Psoas muscle (tissue), 8 donors: ENCODE measurements at places on chromosomes 3 and 15. TPM values are rescaled to one million over a fixed set of nuclear protein-coding genes. Genes with fewer than 3 reads are reported as not detected.

The RYR3 gene
- total RNA-seq = 159 TPM

GRCh38 chr3:82610236-82610635 lies 848.8 kb upstream of the GBE1 start:
- no peak for DNase-seq
- no peaks in the 10 kb centered on the region for H3K36me3 ChIP-seq
- H3K4me3 ChIP-seq = no peak overlapping the region
- H3K4me1 ChIP-seq = no peaks in the 10 kb centered on the region
- H3K27ac ChIP-seq = no peak overlapping the region

The RPS27L gene
- 106 TPM for total RNA-seq

GRCh38 chr3:10527295-10528001 lies 22.1 kb upstream of the ATP2B2 start:
- no peaks in the 10 kb centered on the region for H3K27me3 ChIP-seq
- H3K4me3 ChIP-seq = no peak overlapping the region
- H3K27ac ChIP-seq = no peak overlapping the region
- H3K4me1 ChIP-seq = no peaks in the 10 kb centered on the region
- no peak for DNase-seq

The NR2E3 gene
- not detected for total RNA-seq

DNA sequence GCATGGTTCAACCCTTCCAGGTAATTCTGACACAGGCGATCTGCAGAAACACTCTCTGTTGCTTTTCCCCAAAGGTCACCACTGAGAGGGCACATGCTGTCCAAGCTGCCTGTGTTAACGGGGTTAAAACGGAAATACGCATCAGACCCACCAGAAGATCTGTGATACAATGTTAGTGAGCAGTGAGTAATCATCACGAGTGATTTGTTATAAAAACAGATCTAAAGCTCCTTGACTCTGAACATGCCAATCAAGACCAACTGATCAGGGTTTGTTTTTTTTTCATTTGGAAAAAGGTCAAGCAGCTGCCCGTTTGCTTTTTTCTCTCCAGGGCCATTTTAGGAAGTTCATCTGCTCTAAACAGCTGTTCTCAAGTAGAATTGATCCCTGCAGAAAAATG lies 43.2 kb downstream of the FGF12 start:
- no peaks in the 10 kb centered on the region for H3K36me3 ChIP-seq
- H3K4me3 ChIP-seq = no peak overlapping the region
- no peaks in the 10 kb centered on the region for H3K27me3 ChIP-seq

DNA sequence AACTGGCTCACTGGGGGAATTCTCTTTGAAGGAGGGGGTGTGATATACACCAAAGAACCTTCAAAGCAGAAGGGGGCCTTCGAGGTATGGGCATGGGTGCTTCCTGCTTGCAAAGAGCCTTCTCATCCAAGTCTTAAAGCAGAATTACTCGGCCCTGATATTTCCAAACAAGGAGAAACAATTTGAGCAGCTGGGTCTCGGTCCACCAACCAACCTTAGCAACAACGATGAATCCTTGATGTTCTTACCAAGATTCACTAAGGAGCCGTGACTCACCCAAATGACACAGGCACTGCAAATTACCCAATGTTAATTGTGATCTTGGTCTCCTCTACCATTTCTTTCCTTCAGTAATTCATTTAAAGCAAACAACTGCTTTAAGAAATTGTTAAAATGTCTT lies 7.7 kb downstream of the HOMER2 start:
- H3K36me3 ChIP-seq = no peaks in the 10 kb centered on the region
- H3K4me1 ChIP-seq = peaks cover 49% of the 10 kb centered on the region
- H3K27me3 ChIP-seq = no peaks in the 10 kb centered on the region
- peak overlapping the region; percentile 33 for H3K27ac ChIP-seq

DNA sequence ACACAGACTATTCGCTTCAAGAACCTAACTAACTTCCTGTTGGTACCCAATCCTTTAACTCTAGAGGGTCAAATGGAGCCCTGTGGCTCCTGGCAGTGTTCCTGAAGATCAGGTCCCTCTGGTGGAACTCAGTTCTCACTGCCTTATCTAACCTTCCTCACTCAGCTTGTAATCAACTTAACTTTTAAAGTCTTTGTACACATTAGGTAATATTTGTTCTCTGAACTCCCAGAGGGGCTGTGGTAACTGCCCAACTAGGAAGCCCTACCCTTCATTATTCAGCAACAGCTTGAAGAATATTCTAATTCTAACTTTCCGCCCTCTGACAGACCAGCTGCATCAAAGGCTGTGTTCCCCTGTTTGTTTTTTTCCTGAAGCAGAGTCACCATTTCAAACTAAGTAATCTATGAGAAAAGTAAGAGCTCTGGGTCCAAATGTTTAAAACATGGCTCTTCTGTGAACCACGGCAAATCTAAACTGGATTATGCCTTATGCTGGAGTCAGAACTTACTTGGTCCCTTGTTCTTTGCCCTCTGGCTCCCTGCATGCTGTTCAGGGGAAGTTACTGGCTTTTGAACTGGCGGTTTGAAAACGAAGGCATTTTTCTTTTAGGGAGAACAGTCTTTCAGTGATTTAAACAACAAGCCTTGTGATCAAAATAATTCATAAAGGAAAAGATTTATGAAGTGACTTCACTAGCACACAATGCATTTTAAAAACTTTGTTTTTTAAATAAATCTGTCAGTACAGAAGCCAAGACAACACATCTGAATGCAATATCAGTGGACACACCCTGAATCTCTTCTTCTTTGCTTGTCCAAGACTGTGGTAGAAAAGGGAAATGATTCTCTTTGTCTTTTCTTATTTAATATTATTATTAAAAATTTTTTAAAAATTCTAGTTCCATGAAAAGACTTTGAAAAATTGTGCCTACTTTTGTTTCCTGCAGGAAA lies 365.6 kb downstream of the TIGIT start:
- H3K27me3 ChIP-seq = no peaks in the 10 kb centered on the region
- peak overlapping the region; percentile 10 for H3K4me3 ChIP-seq
- peak; percentile 6 for DNase-seq

- H3K27ac ChIP-seq = peak overlapping the region; percentile 63
- H3K27me3 ChIP-seq = no peaks in the 10 kb centered on the region
- peaks cover 97% of the 10 kb centered on the region for H3K4me1 ChIP-seq
- no peak for DNase-seq
These were observed 12.4 kb downstream of the BMF start for GRCh38 chr15:40096094-40096891.

The MORC1 gene
- not detected for total RNA-seq

The C3orf70 gene
- total RNA-seq = 0.77 TPM

DNA sequence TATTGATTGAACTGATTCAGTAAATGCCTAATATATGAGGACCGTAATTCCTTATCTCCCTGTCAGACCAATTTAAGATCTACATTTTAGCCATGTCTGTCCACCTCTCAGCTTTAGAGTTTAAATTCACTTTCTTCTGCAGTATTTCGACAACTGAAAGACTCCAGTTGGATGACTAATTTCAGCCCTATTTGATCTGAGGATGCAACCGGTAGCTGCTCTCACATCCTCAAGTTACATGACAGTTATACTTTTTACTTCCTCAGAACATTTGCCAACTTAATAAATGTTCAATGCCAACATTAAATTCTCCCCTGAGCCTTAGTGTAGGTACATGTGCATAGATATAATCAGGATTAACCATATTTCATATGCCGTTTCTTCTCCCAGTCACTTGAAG lies 2.5 kb upstream of the HHLA2 start:
- no peaks in the 10 kb centered on the region for H3K36me3 ChIP-seq
- no peak overlapping the region for H3K27ac ChIP-seq
- no peak for DNase-seq
- no peaks in the 10 kb centered on the region for H3K4me1 ChIP-seq
- H3K4me3 ChIP-seq = no peak overlapping the region
- H3K27me3 ChIP-seq = no peaks in the 10 kb centered on the region

The VGLL3 gene
- total RNA-seq = 11.2 TPM

GRCh38 chr15:92627014-92627413 lies 28.6 kb downstream of the FAM174B start:
- no peaks in the 10 kb centered on the region for H3K27me3 ChIP-seq
- no peak overlapping the region for H3K27ac ChIP-seq
- DNase-seq = no peak

DNA sequence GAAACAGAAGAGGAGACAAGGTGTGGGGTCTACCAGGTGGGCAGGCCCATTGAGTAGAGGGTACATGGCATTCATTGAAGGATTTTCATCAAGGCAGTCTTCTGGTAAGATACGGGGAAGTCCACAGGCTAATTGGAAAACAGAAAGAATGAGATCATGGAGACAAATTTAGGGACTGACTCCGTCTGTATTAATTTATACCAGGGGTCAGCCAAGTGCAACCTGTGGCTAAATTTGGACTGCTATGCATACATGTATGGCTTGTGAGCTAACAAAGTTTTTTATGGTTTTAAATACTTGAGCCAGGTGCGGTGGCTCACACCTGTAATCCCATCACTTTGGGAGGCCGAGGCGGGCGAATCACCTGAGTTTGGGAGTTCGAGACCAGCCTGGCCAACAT lies 21.1 kb upstream of the SNRPN start:
- no peaks in the 10 kb centered on the region for H3K27me3 ChIP-seq
- H3K4me1 ChIP-seq = no peaks in the 10 kb centered on the region
- no peak overlapping the region for H3K4me3 ChIP-seq

The DUOXA1 gene
- not detected for total RNA-seq

- H3K4me1 ChIP-seq = peaks cover 30% of the 10 kb centered on the region
- no peaks in the 10 kb centered on the region for H3K27me3 ChIP-seq
- no peaks in the 10 kb centered on the region for H3K36me3 ChIP-seq
- no peak overlapping the region for H3K4me3 ChIP-seq
- DNase-seq = no peak
These were observed 163.7 kb downstream of the KLHL25 start for GRCh38 chr15:85631018-85631417.

DNA sequence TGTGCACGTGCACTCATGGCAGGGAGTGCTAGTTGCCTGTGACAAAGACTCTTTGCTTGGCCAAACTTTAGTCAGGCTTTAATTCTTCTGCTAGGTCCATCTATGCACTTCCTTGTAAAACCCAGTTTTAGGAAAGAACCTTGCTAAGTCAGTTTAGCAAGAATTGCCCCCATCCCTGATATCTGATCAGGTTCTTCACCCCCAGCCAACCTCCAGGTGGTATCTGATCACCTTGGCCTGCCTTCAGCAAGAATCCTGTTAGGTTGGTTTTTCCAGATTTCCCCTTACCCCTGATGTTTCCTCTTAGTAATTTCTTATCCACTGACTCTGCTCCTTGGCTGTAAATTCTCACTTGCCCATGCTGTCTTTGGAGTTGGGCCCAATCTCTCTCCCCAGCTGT lies 8.4 kb downstream of the HSPBAP1 start:
- DNase-seq = no peak
- peaks cover 42% of the 10 kb centered on the region for H3K4me1 ChIP-seq
- H3K27ac ChIP-seq = peak overlapping the region; percentile 68
- no peak overlapping the region for H3K4me3 ChIP-seq

- H3K4me3 ChIP-seq = peak overlapping the region; percentile 93
- H3K36me3 ChIP-seq = peaks cover 45% of the 10 kb centered on the region
- peak; percentile 78 for DNase-seq
- H3K27ac ChIP-seq = peak overlapping the region; percentile 99
- peaks cover 44% of the 10 kb centered on the region for H3K4me1 ChIP-seq
- H3K27me3 ChIP-seq = no peaks in the 10 kb centered on the region
These were observed 885 bp downstream of the CDV3 start for GRCh38 chr3:133574260-133574881.

GRCh38 chr15:39942101-39942752 lies 8.3 kb downstream of the EIF2AK4 start:
- H3K4me3 ChIP-seq = no peak overlapping the region
- H3K4me1 ChIP-seq = peaks cover 12% of the 10 kb centered on the region
- no peak for DNase-seq
- H3K27me3 ChIP-seq = no peaks in the 10 kb centered on the region

The CFAP44 gene
- 1.1 TPM for total RNA-seq

DNA sequence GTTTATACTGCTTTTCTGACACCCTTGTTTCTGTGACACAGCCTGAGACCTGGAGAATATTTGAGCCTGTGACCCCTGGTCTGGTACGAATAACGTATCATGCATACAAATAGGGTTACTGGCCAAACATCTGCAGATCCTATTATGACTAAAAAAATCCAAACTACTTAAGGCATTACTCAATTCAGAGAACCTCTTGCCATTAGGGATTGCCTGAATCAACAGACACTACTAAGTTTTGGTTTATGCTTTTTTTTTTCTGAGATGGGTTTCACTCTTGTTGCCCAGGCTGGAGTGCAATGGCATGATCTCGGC lies 35.4 kb downstream of the OSBPL10 start:
- no peak for DNase-seq
- H3K27me3 ChIP-seq = no peaks in the 10 kb centered on the region
- peak overlapping the region; percentile 38 for H3K27ac ChIP-seq
- H3K36me3 ChIP-seq = no peaks in the 10 kb centered on the region

The TMEM212 gene
- total RNA-seq = not detected

GRCh38 chr3:55445551-55445950 lies 41.6 kb downstream of the WNT5A start:
- H3K27me3 ChIP-seq = no peaks in the 10 kb centered on the region
- H3K27ac ChIP-seq = no peak overlapping the region
- H3K36me3 ChIP-seq = no peaks in the 10 kb centered on the region
- H3K4me3 ChIP-seq = no peak overlapping the region
- H3K4me1 ChIP-seq = no peaks in the 10 kb centered on the region
- DNase-seq = no peak

DNA sequence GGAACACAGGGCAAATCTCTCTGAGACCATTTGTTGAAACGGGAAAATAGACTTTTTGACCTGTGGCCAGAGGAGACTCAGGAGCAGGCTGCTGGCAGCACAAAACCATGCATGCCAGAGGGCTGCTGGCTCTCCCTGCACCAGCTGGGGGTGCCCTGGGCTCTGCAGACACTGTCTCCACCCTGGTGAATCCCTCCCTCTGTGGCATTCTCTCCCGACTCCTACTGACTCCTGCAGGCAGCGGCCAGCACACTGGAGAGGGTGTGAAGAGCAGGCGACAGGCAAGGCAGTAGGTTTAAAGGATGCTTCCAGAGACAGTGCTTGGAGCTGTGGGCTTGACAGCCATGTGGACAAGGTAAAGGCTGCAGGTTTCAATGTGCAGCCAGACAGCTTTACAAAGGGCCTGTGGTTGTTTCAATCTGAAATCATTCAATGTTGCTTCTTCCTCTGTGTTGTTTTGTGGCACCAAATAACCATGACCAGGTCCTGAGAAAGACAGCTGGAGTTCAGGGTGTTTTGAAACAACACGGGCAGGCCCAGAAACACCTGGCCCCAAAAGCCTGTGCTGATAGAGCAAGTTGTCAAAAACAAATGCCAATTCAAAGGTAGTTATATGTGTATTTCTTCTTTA lies 431.0 kb upstream of the ATP10A start:
- no peak for DNase-seq
- H3K27me3 ChIP-seq = no peaks in the 10 kb centered on the region
- H3K4me3 ChIP-seq = no peak overlapping the region
- no peaks in the 10 kb centered on the region for H3K36me3 ChIP-seq
- no peaks in the 10 kb centered on the region for H3K4me1 ChIP-seq

- peaks cover 6% of the 10 kb centered on the region for H3K36me3 ChIP-seq
- no peaks in the 10 kb centered on the region for H3K27me3 ChIP-seq
- H3K27ac ChIP-seq = no peak overlapping the region
- DNase-seq = no peak
- peaks cover 12% of the 10 kb centered on the region for H3K4me1 ChIP-seq
These were observed 98.9 kb downstream of the TOP2B start for GRCh38 chr3:25565807-25566206.

- H3K36me3 ChIP-seq = no peaks in the 10 kb centered on the region
- DNase-seq = no peak
- H3K4me3 ChIP-seq = no peak overlapping the region
- H3K4me1 ChIP-seq = no peaks in the 10 kb centered on the region
- no peak overlapping the region for H3K27ac ChIP-seq
These were observed 454.1 kb downstream of the GRM7 start for GRCh38 chr3:7315037-7315436.
